Umbilical cord (tissue), 2 donors: ENCODE measurements at places on chromosomes 1 and 21.

GRCh38 chr1:148372731-148373130 lies 110.4 kb downstream of the PPIAL4G start:
- DNase-seq, result no peak

GRCh38 chr1:31804098-31804497 lies 11.7 kb downstream of the SPOCD1 start:
- no peak for DNase-seq

- DNase-seq, result no peak
Measured at GRCh38 chr1:90187323-90187585, 192.3 kb downstream of the ZNF326 start.

DNA sequence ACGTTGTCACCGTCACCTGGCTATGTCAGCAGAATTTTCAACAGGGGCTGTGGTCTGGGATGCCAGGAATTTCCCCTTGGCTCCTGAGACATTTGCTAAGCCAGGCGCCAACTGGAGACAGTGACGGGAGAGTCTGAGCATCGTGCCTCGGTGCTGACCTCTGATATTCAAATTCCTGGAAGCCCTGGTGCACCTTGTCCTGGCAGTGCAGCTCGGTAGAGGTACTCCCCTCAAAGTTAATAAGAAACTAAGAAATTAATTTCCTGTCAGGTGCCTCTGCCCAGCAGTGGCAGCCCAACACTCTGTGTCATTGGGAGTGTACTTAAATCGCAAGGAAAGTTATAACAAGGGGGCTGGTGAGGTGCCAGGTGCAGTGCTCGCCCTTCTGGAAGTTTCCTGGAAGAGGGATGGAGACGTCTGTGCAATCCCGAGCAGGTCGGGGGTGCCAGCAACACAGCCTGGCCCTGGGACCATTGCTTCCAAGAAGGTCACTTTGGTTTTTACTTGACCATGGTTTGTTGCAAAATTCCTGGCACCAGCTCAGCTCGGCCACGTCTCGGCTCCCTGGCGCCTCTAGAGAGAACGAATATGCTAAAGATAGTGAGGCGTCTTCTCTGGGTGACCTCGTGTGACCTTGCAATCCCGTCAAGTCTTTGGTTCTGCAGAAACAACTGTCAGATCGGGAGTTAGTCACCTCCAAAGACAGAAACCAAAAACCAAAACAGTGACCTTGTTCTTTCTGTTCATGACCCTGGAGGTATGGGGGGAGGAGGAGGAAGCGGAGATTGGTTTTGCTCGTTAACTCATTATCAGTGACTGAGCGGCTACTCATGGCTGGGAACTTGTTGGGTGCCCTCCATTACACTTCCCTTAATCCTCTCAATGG lies 149.5 kb upstream of the VAMP3 start:
- DNase-seq, result no peak

DNA sequence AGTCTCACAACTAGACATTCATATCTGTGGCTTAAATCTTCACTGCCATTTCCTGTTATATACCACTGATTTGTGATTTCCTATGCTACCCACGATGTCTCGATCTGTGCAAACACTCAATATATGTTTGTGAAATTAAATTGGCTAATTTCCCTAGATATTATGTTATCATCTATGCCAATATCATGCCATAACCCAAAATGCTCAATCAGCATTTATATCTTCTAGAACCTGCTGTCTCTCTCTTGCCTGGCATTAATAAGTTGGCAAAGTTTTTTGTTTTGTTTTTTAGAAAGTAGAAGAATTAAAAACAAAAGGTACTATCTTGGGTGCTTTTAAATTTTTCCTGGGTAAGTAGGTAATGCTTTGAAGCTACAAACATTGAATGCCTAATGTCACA lies 358.5 kb upstream of the DAB1 start:
- DNase-seq, result no peak

DNA sequence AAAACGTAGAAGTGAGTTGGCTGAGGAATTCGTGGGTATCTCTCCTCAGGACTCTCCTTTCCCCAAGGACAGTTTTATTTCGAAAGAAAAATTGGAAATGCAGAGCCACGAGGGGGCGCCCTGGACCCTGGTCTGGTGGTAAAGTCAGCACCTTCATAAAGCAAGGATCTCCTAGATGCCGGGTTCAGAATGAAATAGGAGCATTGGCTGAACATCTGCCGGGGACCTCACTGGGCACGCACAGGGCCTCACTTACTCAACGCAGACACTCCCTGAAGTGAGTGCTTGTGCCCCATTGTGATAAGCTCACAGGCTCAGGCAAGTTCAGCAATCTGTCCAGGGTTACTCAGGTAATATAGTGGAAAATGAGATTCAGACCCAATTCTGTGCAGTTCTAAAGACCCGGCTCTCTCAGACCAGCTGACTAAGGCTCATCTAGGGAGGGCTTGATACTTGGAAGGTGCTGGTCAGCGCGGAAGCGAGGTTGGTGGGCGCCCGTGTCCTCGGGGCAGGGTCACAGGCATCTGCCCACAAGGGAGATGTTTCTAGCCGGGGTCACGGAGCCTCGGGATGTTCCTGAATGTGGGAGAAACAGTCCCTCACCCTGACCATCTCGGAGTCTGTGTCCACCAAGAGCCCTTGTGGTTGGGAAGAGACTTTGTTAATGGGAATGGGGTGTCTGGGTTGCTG lies 55.7 kb upstream of the ETV3 start:
- peak; percentile 71 for DNase-seq

DNA sequence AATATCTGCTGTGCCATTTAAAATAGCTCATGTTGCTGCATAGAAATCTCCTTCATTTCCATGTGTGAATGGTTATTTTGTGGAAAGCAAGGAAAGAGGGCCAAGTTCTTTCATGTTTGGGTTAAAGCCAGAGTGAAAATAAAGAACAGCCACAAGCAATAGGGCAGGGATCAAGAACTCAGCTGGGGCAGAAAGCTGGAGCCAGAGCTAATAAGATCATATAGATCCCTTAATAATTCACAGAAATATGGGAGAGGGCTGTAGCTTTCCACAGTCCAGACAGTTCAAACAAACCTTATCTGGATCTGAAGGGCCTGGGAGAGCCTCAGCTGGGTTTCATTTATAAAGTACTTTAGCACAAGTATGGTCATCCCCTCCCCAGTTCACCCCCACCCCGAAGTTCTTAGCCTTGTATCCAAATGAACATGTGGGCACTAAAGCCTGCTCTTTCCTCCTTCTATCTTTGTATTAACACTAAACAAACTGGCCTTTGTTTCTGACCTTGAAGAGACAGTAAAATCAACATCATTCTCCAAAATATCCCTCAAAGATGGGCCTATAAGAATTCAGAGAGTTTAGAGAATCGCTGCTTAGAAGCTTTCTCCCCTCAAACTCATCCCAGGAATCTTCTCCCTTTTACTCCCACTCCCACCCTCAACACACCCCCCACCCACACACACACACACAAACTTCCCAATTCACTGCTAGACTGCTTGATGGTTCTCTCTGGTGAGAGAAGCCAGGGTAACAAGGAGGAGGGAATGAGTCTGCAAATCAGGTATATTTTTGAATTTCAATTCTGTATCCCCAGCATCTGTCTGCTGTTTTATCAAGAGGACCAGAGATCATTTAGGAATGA lies 41.7 kb downstream of the UTP25 start:
- peak; percentile 93 for DNase-seq

GRCh38 chr21:19724081-19724480 lies 1274.1 kb upstream of the NCAM2 start:
- no peak for DNase-seq

DNA sequence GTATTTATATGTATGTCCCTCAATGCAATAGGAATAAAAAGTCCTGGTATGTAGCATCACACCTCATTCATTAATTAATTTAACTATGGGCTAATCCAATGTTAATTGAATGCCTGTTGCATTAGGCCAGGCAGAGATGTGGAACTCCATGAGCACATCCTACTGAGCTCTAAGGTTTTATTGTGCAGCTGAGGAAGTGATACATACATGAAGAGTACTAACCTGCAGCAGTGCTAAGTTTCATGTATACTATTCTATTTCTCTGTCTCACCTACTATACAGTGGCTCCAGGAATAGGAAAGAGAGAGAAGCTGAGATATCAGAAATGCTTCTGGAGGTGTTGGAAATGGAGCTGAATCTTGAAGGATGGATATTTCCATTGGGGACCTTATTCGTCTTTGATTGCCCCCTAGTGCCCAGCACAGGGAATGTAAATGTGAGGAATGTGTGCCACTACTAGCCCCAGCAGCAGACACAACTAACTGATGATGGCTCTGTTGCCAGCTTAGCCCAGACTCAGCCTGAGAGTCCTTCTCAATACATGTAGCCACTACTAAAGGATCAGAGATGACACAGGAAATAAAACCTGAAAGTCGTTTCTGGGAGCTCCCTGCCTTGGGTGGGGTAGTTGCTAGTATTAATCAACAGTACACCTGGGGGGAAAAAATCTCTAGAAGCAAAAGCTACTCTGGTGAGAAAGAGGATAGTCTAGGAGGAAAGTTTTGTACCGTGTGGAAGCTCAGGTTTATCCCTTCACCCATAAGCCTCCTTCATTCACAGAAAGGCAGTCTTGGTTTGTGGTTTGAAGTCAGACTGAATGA lies 173.3 kb upstream of the FOXD3 start:
- DNase-seq, result peak; percentile 2

DNA sequence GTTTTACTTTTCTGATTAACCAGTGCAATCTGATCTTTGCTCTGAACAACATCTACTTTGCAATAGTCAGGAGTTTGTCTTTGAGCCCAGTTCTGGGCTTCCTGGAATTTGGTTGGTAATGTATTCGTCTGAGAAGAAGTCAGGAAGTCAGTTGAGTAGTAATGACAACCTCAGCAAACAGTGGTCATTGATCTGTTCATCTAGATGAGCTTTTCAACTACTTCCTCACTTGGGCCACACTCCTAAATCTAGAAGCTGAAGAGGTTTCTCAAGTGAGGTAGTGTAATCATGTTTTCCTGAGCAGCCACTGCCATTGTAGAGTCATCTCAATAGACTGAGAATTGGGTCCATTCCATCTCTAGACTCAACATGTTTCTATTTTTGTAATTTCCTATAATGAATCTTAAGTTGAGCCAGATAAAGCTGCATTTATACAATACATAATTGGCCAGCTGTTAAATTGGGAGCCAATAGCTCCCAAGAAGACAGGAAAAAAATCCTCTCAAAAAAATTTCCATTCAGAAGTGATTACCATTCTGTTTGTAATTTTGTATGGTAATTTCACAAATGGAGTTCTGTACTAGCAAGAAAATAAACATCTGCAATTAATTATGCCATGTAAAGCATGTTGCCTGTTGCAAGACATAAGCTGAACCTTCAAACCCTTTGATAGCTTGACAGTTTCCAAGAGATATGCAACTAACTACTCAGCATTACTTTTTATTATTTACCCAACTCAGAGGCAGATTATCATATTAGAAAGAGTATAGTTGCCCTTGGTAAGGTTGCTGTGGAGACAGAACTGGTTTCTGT lies 49.6 kb downstream of the WDR64 start:
- DNase-seq, result no peak

- DNase-seq, result no peak
Measured at GRCh38 chr1:5968161-5968736, 24.0 kb downstream of the NPHP4 start.

GRCh38 chr1:117244971-117245370 lies 34.2 kb upstream of the VTCN1 start:
- no peak for DNase-seq

DNA sequence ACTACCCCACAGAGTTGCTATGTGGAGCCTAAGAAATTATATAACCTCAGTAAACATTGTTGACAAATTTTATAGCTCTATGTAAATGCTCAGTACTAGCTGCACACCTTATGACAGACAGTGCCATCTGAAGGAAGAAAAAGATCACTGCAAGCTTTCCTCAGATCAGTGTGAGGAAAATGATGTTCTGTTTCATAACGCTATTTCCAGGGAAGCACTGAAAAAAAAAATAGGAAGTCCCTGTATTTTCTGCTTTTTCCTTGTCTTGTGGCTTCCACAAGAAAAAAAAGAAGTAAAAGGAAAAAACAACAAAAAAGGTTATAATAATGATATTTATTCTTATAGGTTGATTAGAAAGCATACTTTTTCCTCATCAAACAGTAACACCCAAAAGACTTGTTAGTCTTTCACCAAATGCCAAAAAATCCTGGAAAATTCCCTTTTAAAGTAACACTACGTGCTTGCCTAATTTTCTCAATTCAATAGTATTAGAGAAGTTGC lies 23.2 kb downstream of the LYST start:
- DNase-seq, result peak; percentile 58

GRCh38 chr1:32719681-32720275 lies 17.2 kb upstream of the SYNC start:
- no peak for DNase-seq

DNA sequence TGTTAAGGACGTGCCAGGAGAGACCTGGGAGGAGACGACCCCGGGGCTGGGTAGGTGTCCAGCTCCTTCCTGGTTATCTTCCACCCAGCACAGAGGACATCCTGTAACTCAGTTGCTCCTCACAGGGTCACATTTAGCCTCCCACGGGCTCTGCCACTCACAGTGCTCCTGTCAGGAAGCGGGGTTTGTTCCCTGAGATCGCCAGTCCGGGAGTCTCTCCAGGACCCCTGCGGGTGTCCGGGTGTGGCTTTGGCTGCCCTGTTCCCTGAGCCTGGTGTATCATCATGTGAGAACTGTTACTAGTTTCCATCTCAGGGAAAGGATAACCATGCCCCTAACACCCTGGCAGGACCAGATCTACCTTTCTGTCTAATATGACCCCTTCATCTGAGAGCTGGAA lies 158.2 kb upstream of the RUNX1 start:
- no peak for DNase-seq

- DNase-seq, result no peak
Measured at GRCh38 chr1:119791377-119791776, 19.9 kb downstream of the REG4 start.

- peak; percentile 99 for DNase-seq
Measured at GRCh38 chr1:114581335-114582287, at the start of gene BCAS2. Gene BCAS2 (minus strand): TSS chr1:114581615. CDS start chr1:114581591, 24 bp downstream.

DNA sequence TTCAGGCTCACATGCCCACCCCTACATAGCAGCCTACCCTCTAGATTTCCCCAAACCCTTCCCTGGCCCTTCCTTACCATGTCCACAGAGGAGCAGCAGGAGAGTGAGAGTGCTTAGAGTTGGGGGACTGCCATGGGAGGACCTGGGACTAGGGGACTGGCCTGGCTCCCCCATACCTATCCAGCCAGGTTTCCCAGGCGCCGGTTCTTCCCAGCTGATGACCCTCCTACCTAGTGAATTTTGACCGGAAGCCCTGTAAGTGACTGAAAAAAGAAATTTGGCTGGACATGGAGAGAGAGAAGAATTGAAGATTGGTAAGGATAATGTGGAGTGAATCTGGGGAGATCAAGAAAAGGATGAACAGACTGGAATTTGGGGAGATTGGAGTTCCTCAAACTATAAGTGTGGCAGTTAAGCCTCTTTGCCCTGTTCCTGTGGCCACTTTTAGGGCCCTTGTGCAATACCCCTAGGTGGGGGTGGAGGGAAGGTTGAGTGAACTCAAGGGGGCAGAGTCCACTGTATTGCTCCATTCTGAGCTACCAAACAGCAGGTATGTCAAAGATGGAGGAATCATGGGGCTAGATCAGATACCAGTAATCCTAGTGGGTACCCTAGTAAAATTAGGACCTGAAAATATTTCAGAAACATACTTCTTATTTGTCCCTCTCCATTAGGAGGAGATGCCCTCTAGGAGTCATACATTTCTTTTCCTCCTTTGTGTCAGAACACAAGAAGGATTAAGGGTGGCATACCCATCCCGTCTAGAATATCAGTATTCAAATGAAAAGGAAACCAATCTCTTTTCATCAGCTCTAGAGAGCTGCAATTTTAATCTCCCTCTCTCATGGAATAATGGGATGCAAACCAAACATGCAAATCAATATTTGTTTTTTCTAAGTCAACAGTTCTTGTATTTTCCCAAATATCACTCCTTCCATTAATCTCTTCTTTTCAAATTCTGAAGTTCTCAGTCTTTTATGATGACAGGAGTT lies 1.2 kb downstream of the HJV start:
- no peak for DNase-seq

GRCh38 chr1:153260585-153261280 lies 1.2 kb downstream of the LORICRIN start:
- DNase-seq, result peak; percentile 14
